HAP-1 (cell line): ENCODE measurements at places on chromosomes 4 and X.

- no peak for DNase-seq
Observed at GRCh38 chr4:74203467-74203866, 45.5 kb downstream of the MTHFD2L start.

DNA sequence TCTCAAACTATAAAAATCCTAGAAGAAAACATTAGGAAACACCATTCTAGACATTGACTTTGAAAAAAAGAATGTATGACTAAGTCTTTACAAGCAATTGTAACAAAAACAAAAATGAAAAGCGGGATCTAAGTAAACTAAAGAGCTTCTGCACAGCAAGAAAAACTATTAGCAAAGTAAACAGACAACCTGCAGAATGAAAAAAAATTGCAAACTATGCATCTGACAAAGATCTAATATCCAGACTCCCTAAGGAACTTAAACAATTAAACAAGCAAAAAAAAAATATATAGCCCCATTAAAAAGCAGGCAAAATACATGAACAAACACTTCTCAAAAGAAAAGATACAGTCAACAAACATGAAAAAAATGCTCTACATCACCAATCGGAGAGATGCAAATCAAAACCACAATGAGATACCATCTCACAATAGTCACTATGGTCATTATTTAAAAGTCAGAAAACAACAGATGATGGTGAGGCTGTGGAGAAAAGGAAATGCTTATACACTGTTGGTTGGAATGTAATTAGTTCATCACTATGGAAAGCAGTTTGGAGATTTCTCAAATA is 168.1 kb downstream of the EPHA5 start:
- no peak for DNase-seq

DNA sequence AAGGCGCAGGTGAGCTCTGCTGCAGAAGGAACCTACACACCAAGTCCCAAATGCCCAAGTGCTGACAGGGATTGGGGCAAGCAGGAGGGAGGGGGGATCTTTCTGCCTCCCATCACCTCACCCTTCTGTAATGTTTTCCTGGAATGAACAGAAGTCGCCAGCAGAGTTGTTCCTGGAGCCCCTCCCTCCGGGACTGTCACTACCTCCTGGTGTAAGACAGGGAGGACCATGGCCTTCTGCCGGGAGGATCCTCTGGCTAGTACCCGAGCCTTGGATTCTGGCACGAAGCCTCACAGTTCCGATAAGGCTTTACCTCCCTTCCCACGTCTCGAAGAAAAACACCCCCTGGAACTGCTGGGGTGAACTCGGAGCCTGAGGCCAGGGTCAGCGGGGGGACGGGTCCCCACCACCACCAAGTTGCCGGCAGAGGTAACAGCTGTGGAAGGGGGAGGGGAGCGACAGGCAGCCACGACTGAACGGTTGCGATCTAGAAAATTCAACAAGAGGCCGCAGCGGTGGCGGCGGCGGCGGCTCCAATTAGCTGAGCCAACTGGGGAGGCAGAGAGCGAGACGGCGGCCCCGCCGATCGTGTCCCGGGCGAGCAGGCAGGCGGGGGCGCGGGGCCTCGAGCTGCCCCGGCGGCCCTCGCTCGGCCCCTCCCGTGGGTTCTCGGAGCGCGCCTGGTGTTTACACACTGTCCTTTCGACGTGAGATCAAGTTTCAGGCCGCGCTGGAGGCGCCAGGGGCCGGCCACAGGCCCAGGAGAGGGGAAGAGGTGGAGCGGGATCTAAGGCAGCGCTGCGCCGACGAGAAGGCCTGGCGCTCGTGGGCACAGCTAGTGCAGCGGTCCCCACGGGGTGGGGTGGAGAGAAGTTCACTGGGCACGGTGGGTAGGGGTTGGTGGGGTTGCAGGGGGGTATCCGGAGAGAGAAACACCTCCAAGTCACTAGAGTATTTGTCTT is 53.7 kb upstream of the BCOR start:
- no peak for DNase-seq

DNA sequence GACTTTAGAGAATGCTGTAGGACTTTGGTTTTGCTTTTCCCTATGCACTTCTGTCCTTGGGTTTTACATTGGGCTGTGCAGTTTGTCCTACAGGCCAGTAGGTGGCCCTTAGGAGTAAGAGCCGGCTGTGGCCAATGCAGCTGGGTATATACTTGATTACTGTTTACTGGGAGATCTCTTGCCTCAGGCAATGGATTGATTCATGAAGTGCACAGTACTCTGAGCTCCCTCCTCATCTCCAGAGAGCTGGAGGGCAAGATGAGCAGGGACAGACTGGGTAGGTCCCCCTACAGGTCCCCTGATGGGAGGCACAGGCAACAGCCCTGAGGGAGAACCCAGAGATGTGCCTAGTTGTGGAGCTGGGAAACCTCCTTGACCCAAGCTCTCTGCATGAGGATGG is 103.8 kb upstream of the QRFPR start:
- DNase-seq, result peak; percentile 46

- no peak for DNase-seq
Observed at GRCh38 chr4:1807332-1807777, 14.3 kb downstream of the FGFR3 start.

GRCh38 chrX:130299279-130300009 is 30.7 kb upstream of the ZNF280C start:
- no peak for DNase-seq

GRCh38 chrX:46547857-46548256 is 2.6 kb upstream of the ZNF674 start:
- no peak for DNase-seq

DNA sequence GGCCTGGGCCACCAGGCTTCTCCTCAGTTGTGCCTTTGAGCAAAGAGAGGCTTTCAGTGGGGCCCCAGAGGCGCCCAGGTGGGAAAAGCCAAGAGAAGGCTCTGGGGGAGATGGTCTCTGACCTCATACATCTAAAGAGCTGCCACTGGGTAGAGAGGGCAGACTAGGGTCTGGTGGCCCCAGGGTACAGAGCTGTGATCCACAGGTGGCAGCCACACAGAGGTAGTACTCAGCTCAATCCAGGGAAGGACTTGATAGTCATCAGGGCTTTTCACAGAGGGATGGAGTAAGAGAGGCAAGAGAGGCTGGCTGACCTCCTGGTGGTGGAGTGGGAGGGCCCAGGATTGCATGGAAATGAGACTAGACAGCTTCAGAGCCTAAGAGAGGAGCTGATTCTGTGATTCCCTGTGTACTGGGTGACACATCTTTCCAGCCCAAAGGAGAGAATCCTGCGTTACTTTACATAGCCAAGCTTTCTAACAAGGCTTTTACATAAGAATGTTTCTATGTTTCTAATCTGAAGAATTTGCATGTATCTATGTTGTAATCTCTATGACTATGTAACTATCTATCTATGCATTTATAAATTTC is 53.2 kb upstream of the PJA1 start:
- no peak for DNase-seq

- peak; percentile 59 for DNase-seq
Observed at GRCh38 chr4:169583563-169583962, 28.8 kb downstream of the NEK1 start.

GRCh38 chr4:88809576-88810219 is 112.1 kb upstream of the NAP1L5 start:
- no peak for DNase-seq

DNA sequence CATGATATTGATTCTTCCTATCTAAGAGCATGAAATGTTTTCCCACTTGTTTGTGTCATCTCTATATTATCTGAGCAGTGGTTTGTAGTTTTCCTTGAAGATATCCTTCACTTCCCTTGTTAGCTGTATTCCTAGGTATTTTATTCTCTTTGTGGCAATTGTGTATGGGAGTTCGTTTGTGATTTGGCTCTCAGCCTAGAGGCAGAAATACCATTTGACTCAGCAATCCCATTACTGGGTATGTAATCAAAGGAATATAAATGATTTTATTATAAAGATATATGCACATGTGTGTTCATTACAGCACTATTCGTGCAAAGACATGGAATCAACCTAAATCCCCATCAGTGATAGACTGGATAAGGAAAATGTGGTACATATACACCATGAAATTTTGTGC is 172.7 kb upstream of the IL15 start:
- no peak for DNase-seq
